ENCODE measurements at places on chromosomes 1 and 21. TPM values are rescaled to one million over a fixed set of nuclear protein-coding genes. Genes with fewer than 3 reads are reported as not detected.

DNA sequence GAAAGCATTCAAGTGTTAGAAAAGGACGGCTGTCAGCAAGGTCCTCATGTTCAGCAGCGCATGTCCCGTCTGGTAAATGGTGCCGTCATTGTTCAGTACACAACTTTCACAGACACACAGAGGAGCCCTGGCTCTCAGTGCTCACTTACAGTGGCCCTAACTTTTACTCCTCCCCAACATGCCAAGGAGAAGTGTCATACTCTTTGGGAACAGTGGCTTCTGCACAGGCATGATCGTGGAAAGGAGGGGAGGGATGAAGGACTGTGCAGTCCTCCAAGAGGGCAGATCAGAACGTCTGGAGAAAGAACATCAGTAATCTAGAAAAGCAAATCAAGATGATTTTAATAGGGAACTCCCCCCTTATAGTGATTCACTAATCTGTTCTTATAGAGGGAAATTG lies 3.8 kb upstream of the GRHL3 start:
- no peak for DNase-seq

GRCh38 chr1:35603468-35603867 lies 30.4 kb downstream of the TFAP2E start:
- DNase-seq = no peak

PTPRU gene
- 22.6 TPM for total RNA-seq

SH2D1B gene
- not detected for total RNA-seq

- no peak for DNase-seq
Measured at GRCh38 chr21:17391811-17392340, 121.0 kb upstream of the CXADR start.

GRCh38 chr1:201648907-201649721 lies 110.2 kb downstream of the NAV1 start:
- DNase-seq = peak; percentile 75

AADACL3 gene
- total RNA-seq = not detected

NRAS gene
- total RNA-seq = 7.3 TPM

DNA sequence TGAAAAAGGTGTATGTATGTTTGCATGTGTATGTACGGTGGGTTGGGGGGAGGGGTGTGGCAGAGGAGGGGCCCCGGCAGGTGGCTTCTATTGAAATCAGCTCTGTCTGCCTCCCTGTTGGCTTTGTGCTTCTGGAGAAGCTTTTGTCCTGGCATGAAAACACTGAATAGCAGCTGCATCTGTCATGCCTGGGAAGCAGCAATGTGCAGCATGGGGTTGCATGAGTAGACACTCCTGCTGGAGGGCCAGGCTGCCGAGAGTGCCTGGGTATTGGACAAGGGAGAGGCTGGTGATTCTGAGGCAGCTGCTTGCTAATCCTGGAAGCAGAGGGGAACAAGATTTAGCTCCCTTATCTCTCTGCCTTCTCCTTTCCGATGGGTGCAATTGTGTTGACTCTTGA lies 20.5 kb downstream of the MAPKAPK2 start:
- DNase-seq = peak; percentile 64

DNA sequence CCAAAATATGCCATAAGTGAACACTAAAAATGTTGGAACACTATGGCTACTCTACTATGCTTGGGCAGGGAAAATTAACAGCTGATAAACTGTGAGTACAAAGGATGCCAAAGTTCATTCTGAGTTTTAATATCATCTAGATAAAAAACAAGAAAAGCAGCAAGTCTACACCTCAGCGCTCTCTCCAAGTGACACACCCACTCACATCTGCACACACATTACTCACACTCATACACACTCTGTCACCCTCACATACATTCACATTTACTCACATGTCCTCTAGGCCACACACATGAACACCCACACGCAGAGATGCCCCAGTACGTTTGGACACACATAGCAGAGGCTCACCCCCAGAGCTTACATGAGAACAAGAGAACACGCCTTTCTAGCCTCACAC lies 87.3 kb upstream of the RAB4A start:
- DNase-seq = no peak

- peak; percentile 36 for DNase-seq
Measured at GRCh38 chr1:202162418-202163280, 2.2 kb upstream of the PTPN7 start.

DNA sequence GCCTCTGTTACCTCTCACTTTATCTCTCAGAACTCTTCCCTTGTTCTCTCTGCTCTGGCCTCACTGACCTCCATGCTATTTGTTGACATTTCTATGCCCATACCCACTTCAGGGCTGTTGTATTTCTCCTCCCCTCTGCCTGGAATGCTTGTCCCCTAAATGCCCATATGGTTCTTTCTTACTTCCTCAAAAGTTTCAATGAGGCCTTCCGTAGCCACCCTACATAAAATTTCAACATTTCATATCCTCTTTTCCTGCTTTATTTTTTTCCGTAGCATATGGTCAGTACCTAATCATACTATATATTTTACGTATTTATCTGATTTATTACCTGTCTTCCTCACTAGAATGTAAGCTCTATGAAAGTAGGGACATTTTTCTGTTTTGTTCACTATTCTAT lies 47.1 kb upstream of the ZYG11A start:
- DNase-seq = no peak

DNA sequence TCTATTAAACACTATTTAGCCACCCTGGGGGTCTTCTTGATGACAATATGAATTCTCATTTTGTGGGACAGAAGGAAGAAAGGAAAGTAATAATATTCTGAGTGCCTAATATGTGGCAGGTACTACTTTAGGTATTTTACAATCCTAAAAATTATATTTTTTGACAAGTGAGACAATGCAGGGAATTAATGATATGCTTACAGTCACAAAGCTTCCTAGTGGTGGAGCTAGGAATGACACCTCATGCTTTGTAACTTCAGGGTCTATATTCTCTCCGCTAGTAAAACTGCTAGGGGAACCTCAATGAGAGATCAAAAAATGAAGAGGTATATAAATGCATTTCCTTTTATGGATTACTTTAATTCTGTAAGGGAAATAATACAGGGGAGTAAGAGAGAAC lies 44.3 kb downstream of the TPR start:
- no peak for DNase-seq

RRP1 gene
- 10.4 TPM for total RNA-seq

DNA sequence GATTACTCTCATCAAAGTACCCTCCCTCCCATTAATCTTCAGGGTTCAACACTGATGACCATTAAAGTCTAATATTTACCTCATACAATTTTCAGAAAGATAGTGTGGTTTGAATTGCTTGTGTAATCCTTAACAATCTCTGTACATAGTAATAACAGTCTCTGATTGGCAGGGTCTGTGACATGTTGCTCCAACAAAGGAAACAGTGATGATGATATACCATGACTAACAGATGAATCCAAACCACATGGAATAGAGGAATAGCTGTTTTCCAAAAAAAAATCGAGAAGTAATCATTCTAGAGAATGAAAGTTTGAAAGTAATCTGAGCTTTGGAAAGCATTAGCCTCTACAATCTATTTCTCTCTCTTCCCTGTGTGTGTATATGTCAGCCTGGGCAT lies 610.1 kb upstream of the NEGR1 start:
- no peak for DNase-seq

HSF2BP gene
- 0.42 TPM for total RNA-seq

PROX1 gene
- 63.6 TPM for total RNA-seq

- DNase-seq = no peak
Measured at GRCh38 chr1:156862997-156863599, 2.4 kb downstream of the NTRK1 start.

DNA sequence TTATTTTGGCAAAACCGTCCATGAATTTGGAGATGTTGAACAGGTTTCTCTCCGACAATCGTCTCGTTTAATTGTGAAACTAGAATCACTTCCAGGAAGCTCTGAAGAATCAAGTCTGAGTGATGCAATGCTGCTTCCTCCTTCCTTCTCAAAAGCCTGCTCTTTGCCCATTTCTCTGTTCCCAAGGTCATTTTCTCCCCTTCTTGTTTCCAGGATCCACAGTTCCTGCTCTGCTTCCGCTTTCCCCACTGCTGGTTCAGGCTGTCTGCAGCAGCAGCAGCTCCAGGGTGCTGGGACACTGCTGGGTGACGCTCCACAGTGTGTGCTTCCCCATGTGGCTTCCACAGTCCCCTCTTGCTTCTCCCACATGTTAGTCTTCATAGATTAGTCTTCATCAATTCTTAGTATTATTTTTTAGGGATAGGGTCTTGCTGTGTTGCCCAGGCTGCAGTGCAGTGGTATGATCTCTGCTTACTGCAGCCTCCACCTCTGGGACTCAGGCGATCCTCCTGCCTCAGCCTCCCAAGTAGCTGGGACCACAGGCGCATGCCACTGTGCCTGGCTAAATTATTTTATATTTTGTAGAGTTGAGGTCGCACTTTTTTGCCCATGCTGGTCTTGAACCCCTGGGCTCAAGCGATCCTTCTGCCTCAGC lies 156.2 kb downstream of the DYRK1A start:
- no peak for DNase-seq

RXFP4 gene
- total RNA-seq = not detected

DNA sequence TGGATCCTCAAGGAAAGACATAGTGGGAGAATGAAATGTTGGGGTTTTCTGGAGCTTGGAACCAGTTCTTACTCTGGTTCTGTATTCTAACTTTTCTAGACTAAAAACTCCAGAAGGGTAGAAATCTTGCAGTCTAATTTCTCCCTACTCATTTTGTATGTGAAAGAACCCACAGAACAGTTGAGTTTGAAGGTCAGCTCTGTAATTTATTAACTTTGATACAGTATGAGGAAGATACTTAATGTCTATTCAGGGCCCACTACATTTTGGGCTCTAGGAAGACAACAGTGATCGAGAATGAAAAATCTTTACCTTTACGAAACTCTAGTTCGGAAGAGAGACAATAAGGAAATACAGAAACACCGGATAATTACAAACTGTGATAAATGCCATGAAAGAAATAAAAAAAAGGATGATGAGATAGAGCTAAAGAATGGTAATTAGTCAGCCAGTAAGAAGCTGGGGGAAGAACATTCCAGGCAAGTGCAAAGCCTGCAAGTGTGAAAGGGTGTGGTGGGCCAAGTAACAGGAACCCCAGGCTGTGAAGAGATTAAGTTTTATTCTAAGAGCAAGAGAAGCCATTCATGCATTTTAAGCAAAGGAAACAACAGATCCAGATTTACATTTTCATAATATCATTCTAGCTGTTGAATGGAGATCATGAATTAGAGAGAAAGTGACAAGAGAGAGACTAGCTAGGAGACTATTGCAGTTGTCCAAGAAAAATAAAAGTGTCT lies 159.9 kb upstream of the HMCN1 start:
- no peak for DNase-seq

- no peak for DNase-seq
Measured at GRCh38 chr21:33950431-33951079, 35.0 kb upstream of the ATP5PO start.

DNA sequence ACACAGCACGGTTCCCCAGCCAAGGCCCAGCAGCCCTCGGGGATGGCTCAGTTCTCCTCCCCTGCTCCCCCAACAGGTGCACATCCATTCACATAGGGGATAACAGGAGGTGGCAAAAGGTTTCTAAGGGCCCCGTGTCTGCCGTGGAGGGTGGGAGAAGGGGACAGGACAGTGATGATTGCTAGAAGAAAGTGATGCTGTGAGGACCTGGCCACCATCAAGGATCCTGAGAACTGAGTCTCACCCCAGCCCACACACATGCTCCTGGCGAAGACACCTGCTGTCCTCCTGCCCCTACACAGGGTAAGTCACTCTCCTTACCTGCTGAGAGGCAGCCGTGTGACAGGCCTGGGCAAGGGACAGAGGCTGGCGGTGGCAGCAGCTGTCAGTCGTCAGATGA lies 54.5 kb downstream of the GNG4 start:
- DNase-seq = no peak

HPCA gene
- total RNA-seq = not detected
